ENCODE measurements at places on chromosomes 16 and 17.

DNA sequence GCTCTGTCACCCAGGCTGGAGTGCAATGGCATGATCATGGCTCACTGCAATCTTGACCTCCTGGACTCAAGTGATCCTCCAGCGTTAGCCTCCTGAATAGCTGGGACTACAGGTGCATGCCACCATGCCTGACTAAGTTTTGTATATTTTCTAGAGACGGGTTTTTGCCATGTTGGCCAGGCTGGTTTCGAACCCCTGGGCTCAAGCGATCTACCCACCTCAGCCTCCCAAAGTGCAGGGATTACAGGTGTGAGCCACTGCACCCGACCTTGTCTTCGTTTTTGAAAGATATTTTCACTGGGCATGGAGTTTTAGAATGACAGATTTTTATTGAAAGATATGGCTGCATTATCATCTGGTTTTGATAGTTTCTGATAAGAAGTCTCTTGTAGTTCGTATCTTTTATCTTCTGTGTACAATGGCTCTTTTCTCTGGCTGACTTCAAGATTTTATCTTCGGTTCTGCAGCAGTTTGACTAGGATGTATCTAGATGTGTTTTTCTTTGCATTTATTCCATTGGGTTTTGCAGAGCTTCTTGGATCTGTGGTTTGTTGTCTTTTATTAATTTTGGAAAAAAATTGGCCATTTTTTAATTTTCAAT lies 14.6 kb downstream of the ADGRG5 start:
- DNase-seq, result no peak

DNA sequence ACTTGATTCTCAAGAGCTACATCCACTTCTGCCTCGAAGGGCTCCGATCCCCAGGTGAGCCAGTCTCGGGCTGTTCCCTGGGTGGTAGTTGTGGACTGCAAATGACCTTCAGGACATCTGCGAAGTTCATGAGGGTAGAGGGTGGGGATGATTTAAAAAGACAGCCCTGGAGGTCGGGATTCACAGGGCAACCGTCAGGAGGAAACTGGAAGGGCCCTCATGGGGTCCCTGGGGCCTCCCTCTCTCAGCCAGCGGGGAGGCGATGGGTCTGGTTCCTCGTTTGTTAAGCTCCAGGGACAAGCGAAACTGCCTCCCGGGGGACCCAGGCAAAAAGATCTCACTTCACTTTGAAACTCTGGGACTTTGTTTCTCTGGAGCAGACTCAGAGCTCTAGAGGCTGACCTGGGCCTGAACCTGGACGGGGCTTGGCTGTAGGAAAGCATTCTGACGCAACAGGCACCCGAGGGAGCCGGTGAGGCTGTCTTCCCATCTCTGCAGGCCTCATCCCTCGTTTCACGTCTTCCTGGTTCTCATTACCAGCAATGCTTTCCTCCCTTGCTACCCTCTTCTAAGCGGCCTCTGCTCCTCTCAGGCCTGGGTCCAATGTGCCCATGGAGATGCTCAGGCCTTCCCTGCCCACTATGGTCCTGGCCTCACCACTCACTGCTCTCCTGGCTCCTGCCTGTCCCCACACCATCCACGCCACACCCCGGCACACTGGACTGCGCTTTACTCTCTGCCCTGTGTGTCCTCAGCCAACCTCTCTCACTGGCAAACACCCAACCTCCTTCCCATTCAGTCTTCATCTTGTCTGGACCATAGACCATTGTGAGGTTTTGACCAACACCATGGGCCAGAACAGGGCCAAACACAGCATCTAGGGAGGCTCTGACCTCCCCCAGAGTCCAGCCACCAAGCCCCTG lies 214.2 kb upstream of the TNRC6C start:
- DNase-seq, result no peak

GRCh38 chr17:6674586-6674985 lies 23.0 kb downstream of the C17orf100 start:
- DNase-seq, result no peak

- DNase-seq, result no peak
Measured at GRCh38 chr17:63966646-63967264, 6.0 kb downstream of the SCN4A start.

DNA sequence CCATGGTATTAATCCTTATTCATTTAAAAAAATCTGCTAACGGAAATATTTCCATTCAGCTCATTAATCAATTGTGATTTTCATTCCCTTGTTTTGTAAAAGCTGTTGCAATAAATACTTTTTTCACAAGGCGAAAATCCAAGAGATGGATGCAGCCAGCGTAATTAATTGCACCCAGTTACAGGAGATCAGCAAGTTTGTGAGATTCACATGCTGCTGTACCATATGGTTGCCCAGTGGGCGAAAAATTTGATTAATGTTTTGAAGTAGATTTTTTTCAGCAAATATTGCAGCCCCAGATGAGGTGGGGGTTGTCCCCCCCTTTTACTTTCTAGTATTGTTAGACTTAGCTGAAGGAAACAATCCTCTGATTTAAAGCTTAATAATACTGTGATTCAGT lies 186.6 kb downstream of the WWOX start:
- no peak for DNase-seq

DNA sequence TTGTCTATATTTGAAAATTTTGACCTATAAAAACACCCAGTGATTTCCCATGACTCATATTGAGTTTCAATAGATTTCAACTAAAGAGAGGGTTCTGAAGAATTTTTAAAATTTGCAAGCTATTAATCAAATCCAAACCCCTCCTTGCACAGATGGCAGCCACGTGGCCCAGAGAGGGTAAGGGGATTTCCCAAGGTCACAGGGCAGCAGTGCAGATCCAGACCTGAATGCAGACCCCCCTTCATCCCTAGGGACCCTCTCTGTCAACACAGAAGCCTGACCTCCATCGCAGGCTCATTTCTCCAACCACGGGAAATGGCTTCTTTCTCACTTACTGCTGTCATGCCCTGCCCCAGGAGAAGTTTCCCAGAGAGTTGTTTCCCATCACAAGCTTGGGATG lies 24.7 kb upstream of the CES5A start:
- DNase-seq, result no peak
